Chondrocyte (in vitro differentiated cells): ENCODE measurements at places on chromosomes 1 and 21.

DNA sequence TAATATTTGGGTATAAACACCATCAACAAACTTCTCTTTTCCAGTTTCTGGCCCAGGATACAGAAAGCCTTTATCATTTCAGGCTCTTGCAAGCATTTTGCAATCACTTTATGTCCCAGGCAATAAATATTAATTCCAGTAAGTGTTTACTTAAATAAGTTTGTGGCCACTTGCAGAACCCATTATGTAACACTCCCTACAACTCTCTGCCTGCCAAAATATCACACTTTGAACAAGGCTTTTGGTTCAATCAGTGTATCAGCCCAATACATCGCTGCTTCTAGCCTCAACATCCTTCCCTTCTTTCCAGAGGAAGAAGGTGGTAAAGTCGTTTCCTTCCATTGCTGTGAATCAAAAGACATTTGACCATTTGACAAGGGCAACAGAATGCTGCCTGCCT, 203.0 kb upstream of the USP25 start:
- DNase-seq: no peak

DNA sequence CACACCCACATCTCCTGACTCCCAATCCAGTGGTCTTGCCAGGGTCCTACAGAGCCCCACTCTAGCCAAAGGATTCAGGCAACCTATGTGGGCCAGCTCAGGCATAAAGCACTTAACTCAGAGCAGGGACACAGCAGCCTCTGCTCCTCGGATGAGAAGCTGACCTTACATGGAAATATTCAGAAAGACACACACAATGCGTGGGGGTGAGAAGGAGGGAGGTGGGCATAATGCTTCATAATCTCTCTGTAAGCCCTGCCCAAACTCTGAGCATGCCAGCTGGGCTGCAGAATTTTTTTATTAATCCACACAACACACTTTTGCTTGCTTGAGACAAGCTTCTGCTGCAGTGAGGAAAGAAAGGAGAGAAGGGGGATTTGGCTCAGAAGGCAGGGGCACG, 21.6 kb downstream of the KCND3 start:
- DNase-seq: no peak

DNA sequence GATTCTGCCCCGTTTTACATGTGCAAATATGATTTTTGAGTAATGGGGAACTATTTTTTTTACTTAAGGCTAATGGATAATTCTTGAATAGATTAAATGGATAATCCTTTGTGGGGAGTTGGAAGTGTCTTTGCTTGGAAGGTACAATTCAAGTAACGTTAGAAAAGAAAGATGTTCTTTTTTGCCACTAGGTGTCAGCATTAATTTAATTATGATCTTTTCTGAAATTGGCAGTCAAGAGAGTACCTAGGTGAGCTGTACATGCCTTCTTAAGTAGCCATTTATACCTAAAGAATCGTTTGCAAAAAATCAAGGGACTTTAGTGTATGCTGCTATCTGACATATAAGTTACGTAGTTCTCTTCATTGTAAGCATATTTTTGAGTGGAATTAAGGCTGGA, 2.2 kb downstream of the FBXO28 start:
- no peak for DNase-seq

- DNase-seq: no peak
These were observed 15.6 kb downstream of the FMO1 start for GRCh38 chr1:171263901-171264300.

DNA sequence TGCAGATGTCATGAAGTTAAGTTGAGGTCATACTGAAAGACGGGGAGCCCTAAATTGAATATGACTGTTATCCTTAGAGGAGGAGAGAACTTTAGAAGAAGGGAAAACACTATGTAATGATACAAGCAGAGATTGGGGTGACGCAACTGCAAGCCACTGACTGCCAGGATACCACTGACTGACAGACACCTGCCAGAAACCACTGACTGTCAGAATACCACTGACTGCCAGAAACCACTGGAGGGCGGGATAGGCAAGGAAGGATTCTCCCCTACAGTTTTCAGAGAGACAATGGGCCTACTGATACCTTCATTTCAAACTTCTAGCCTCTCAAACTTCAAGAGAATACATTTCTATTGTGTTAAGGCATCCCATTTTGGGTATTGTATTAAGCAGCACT, 388.7 kb downstream of the USH2A start:
- DNase-seq: no peak

GRCh38 chr21:25490742-25491141, 116.5 kb downstream of the MRPL39 start:
- DNase-seq: no peak
